ENCODE measurements at places on chromosomes 1 and 21.

DNA sequence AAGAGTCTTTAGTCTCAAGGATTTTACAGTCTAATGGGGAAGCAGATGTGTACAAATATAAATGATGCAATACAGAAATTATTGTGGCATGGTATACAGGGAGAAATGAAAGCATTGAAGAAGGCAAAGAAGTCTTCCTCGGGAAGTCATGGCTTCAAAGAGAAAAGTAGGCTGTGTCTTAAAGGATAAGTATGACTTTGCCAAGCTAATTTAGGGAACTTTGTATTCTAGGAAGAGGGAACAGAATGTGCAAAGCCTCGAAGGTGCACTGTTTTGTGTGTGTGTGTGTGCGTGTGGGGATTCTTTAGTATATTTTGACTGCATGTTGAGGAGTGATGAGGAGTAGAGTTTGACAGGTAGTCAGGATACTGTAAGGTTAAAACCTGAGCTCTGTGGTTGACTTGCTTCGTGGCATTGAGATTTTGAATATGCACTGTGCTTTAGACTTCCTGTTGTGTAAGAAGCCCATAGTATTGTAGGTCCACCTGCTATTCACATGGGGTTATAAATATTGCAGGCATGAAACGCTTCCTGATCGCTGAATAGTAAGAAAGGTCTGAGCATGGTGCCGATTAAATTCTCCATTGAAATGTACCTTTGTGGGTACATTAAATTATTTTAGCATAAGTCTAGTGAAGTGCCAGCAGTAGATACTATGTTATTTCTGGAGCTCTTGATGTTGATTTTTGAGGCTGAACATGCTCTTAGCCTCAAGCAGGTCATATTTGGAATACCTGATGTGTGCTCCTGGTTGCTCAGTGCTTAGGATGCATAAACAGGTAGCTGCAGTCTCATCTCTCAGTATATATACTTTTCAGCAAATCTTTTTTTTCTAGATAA, 8.0 kb downstream of the SMAP2 start:
- no peak for DNase-seq

- DNase-seq, result no peak
These were observed 30.6 kb upstream of the SDE2 start for GRCh38 chr1:226029568-226030225.

GRCh38 chr1:110916669-110917306, 43.8 kb downstream of the CD53 start:
- DNase-seq, result no peak

- no peak for DNase-seq
These were observed 126.9 kb downstream of the SETD4 start for GRCh38 chr21:35933466-35933865.

DNA sequence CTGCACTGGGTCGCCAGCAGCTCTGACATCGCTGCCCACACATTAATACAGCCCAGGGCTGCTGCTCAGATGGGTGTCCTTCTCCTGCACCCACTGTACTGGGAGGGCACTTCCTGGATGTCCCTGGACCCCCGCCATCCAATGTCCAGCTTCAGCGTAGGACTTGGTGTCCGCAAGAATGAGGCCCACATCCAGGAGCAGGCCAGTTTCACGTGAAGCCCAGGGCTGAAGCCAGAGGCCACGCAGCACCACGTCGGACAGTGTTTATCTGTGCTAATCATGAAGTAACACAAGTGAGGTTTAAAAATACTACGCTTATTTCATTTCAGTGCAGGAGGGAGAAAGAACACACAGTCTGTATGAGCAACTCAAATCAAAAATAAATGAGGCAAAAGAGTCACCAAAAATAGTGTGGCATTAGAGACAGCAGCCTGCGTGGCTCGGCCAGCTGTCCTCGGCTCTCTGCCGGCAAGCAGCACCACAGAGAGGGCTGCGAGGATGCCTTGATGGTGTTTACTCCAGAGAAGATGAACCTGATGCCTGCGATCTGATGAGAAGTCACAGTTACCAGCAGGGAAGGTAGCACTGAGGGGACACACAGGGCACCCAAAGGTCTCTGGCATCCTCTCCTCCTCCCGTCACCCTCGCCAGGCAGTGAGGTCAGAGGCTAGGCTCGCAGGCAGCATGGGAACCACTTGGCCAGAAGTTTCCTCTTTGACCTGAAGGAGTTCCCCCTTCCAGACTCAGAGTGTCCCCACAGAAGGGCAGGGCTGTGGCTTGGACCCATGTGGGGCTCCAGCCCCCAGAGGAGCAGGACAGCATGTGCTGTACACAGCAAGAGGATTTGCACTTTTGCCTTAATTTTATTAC, 22.1 kb upstream of the NPHP4 start:
- no peak for DNase-seq

DNA sequence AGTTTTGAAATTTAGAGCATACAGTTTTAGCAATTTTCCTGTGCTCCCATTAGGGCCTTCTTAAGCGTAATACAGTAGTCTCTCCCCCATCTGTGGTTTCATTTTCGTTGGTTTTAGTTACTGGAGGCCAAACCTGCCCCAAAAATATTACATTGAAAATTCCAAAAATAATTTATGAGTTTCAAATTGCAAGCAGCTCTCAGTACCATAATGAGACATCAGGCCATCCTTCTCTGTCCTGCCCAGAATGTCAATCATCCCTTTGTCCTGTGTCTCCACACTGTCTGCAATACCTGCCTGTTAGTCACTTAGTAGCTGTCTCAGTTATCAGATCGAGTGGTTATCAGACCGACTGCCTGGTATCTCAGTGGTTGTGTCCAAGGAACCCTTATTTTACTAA, 45.4 kb downstream of the ADSS2 start:
- no peak for DNase-seq

GRCh38 chr1:229643996-229644745, 18.1 kb downstream of the URB2 start:
- DNase-seq, result no peak

DNA sequence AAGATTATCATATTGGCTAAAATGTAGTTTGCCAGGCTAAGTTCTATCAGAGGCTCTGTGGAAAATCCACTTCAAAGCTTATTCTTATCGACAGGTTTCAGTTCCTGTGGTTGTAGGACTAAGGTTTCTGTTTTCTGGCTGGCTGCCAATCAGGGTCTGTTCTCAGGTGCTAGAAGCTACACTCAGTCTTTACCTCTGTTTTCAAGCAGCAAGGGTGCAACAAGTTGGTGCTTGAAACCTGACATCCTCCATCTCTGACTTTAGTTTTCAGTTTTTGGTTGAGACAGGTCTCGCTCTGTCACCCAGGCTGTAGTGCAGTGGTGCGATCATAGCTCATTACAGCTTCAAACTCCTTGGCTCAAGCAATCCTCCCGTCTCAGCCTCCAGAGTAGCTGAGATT, 15.3 kb upstream of the TMCO2 start:
- no peak for DNase-seq

- no peak for DNase-seq
These were observed 70.3 kb downstream of the HIVEP3 start for GRCh38 chr1:41848216-41848952.

- DNase-seq, result no peak
These were observed 40.4 kb upstream of the LDLRAP1 start for GRCh38 chr1:25502957-25503356.

GRCh38 chr1:70311369-70311768, 43.2 kb downstream of the ANKRD13C start:
- DNase-seq, result no peak

- no peak for DNase-seq
These were observed 846 bp downstream of the NSUN4 start for GRCh38 chr1:46341222-46342083.

DNA sequence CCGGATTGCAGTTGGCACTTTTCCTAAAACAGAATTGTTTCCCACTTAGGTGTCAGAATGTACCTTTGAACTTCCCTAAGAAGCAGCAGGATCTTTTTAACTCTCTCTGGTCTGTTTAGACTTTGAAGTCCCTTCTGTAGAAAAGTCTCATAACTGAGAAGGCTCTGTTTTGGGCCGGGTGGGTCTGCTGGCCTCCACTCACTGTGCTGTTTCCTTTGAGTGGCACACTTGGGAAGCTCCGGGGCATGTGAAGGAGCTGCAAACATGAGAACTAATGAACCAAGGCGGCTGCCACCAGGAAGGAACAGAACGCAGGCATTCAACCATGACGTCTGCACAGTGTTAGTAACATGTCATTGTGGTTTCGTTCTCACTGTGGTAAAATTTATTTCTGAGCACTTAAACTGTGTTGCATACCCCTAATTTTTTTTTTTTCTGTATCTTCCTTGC, 19.5 kb upstream of the NCMAP start:
- DNase-seq, result peak; percentile 21

GRCh38 chr1:29586991-29587745, 350.8 kb downstream of the PTPRU start:
- DNase-seq, result no peak

GRCh38 chr21:44400791-44401385, 47.5 kb downstream of the TRPM2 start:
- no peak for DNase-seq

- no peak for DNase-seq
These were observed 77.4 kb upstream of the BACH1 start for GRCh38 chr21:29221253-29221744.

DNA sequence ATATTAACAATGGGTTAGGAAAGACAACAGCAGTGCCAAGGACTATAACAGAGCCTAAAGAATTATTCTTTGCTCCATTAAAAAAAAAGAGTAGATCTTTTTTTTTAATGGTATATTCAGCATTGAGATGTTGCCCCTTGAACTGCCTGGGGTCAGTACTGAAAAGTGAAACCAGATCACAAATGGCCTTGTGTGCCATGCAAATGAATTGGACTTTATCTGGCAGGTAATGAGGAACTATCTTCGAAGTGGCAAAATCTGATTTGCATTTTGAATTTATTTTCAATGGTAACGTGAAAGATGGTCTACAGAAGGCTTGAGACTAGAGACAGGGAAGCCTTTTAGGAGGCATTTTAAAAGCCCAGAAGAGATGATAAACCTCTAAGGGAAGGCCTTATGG, 21.4 kb upstream of the PKN2 start:
- DNase-seq, result no peak

DNA sequence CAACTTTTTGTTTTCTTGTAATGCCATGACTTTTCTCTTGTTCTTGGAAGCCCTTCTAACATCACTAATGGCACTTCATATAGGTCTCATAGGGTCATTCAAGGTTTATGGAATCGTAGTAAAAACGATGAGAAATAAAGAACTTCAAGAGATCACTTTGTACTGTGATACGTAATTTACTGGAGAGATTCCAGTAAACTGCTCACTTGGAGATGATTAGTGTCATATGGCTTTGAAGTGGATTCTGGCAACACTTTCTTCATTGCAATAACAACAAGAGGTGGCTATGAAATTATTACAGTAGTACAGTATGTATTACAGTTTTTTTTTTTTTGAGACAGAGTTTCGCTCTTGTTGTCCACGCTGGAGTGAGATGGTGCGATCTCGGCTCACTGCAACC, 103.4 kb downstream of the RUSC1 start:
- no peak for DNase-seq

- no peak for DNase-seq
These were observed 8.7 kb upstream of the BRDT start for GRCh38 chr1:91940496-91940895.

- no peak for DNase-seq
These were observed at the start of gene DENND2C for GRCh38 chr1:114669562-114670082. DENND2C (minus strand) TSS chr1:114670049; CDS start chr1:114625984, 44,065 bp downstream.

DNA sequence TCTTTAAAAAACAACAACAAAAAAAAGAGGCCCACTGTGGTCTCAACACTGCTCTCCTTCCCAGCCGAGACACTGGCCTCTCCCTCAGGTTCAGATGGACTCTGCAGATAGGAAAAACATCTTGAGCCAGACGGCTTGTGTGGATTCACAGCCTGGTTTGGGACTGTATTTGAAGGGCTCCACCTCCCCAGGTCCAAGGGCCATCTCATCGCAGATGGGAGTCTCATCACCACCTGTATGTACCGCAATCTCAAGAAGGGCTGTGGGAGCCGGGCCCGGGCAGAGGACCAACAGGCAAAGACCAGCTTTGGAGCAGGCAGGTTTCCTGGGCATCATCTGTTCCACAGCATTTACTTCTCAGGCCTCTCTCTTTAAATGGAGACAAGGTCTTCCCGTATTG, 10.3 kb downstream of the ZBTB48 start:
- no peak for DNase-seq

- DNase-seq, result no peak
These were observed 65.6 kb downstream of the GRIK3 start for GRCh38 chr1:36968730-36969129.

GRCh38 chr21:35021546-35021945, 27.6 kb downstream of the RUNX1 start:
- DNase-seq, result no peak

DNA sequence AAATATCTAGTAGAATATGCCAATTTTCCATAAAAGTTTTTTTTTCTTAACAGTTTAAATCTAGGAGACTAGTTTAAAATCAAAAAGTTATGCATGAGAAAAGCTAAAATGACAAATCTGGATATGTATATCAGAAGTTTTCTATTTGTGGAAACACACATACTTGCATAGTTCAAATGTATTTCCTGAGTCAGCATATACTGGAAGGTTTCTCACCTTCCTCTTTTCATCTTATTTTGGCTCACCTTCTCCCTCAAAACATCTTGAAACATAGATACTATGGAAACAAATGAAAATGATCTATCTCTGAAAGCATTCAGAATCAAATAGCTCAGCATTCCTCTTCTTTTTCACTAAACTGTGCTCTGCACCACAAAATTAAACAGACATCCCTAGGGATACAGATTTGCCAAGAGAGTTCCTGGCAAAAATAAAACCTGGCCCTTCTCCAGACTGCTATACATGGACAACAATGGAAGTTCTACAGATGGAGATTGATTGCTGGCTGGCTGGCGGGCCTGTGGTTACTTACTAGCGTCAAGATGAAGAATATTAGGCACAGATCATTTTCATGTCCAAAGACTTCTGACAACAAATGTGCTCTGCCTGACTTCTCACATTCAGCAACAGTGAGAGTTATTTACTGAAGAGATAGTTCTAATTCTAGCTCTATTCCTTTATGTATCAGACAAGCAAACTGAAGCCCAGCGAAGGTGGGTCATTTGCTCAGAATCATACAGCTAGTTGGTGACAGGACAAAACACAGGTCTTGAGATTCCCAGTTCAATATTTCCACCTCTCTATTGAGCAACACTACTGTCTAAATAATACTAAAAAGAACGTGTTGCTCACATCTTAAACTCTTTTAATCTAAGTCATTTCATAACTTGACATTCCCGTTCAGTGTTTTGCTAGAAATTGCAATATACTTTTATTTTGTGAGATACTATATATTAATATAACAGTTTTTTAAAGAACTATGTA, 26.6 kb downstream of the DIPK1A start:
- no peak for DNase-seq

DNA sequence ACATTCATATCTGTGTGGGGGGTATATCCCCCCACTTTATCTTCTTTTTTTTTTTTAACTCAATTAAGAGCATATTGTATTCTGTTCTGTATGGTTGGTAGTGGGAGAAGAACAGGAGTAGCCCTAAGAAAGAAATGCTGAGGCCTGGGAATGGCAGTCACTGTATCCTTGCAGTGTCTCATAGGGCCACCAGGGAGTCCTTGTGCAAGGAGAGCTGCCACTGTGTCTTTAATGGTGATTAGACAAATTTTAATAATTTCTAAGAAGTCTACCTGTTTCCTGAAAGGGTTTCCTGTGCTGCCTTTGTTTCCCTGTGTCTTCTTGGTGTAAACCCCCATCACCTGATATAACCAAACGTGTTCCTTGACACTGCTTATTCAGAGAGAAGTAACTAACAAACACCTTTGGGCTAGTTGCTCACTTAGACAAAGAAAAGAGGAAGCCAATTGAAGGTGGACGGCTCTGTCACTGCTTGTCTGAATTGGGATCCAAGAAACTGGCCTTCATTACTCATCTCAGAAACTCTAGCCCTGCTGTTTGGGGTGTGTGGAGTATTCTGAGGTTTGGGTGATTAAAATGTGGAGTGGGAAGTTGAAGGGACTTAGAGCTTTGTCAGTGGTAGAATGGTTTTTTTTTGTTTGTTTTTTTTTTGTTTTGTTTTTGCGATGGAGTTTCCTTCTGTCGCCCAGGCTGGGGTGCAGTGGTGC, 15.2 kb downstream of the GIPC2 start:
- no peak for DNase-seq
